ENCODE measurements at places on chromosomes 11 and 22.

DNA sequence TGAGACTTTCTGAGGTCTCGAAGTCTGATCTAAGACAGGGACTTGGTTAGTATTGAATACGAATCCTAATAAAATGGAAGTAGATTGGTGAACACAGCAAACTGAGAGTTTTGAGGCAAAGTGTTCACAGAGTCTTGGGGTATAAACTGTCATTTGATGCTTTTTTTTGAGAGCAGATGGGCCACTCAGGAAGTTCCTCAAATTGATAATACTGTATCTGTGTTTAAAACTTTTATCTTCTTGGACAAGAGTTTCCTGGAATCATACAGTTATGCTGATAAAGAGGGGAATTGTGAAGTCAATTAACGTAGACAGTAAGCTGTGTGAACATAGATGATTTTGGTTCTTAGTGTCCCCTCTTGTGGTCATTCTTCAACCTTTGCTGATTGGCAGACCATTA lies 80.0 kb upstream of the CLPB start:
- no peak for DNase-seq

- DNase-seq = no peak
Observed at GRCh38 chr22:32628628-32629572, 154.3 kb downstream of the FBXO7 start.

GRCh38 chr11:9550191-9550628 lies 23.3 kb upstream of the WEE1 start:
- DNase-seq = no peak

DNA sequence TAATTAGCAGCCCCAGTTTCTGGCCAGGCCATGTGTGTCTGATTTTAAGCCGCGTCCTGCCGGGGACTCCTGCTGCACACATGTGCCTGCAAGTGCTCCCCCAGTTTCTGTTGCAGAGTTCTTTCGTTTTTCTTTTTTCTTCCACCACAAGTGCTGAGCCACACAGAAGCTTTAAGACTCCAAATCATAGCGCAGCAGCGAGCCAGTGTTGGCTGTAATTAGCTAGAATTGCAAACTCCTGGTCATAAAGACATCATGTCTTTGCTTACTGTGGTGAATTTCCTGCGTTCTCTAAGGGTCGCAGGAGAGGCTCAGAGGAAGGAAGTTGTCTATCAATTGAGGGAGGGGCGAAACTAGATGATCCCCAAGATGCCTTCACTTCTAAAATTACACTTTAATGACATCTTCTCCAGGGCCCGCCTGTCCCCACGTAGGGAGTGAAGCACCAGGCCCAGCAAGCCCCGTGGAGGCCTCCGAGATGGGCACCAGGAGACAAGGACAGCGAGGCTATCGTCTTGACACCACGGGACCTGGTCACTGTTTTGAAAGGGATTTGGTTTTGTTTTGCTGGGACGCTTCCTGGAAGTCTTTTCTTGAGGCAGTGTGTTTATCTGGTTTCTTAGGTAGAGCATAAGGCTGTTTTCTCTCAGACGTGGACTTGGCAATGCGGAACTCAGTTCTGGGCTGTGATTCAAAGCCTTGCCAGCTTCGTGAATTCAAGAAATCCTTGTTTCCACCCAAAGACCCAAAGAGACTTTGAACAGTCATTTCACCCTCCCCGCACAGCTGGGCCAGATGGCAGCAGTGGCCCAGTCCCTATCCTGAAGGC lies 71.8 kb downstream of the UBASH3B start:
- no peak for DNase-seq

- DNase-seq = no peak
Observed at GRCh38 chr22:47153854-47154525, 391.5 kb downstream of the TBC1D22A start.

GRCh38 chr11:19880088-19880345 lies 167.4 kb downstream of the NAV2 start:
- peak; percentile 53 for DNase-seq

- DNase-seq = no peak
Observed at GRCh38 chr22:50532824-50533796, 3.3 kb upstream of the TYMP start.

DNA sequence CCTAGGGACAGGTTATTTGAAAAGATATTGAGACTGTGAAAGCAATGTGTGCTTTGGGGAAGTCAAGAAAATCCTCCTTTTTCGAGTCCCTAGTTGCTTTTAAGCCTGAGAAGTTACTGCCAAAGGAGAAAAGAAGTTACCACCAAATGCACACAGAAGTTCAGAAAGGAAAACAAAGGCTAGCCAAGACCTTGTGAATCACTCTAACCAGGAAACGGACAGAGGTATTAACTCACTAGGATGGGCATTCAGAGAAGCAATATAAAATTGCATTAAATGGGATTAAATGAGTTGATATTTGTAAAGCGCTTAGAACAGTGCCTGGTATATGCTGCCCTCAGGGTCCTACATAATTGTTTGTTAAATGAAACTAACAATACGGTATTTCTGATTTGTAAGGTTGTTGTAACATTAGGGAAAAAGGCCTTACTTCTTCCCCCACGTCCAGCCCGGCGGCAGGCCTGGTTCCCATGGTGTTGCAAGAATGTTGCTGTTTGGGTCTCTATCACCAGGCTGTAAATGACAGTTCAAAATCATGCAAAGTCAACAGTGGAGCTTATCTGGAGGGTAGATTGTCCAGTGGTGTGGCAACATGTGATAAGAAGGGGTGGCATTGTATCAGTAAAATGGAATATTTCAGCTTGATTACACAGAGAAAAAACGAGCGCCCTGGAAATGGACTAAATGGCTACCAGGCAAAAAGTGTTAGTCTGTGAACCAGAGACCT lies 7.1 kb downstream of the TMA7B start:
- DNase-seq = no peak

GRCh38 chr11:2517016-2517385 lies 72.2 kb downstream of the KCNQ1 start:
- DNase-seq = no peak

- no peak for DNase-seq
Observed at GRCh38 chr11:27786331-27786730, 86.1 kb upstream of the BDNF start.

- DNase-seq = no peak
Observed at GRCh38 chr11:27995083-27995482, 112.9 kb downstream of the KIF18A start.

DNA sequence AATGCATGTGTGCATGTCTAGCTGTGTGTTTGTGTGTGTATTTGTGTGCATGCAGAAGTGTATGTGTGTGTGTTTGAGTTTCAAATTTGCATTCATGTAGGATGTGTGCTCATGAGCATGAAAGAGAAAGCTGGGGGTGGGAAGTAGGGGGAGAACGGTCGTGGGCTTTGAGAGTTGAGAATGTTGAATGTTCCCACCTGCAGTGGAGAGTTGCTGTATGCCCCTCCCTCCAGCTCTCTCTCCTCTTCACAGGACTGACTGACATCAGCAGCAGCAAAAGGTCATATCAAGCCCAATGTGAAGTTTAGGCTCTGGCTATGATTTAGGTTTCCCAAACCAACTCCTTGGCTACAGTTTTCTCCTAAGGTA lies 63.8 kb upstream of the RRAS2 start:
- no peak for DNase-seq

DNA sequence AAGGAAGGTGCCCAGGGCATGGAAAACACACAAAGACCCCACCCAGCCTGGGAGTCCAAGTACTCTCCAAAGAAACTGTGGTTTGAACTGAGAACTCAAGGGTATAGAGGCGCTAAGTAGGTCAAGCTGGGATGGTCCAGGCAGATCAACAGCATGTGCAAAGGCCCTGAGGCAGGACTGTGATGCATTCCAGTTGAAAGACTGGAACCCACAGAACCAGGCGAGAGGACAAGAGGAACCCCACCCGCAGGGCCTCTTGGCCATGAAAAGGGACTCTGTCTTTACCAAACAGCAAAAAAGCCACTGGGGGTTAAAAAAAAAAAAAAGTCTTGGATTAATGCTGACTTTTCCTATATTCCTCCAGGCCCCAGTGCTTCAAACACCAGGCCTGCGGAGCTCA lies 14.3 kb downstream of the CARD10 start:
- no peak for DNase-seq

DNA sequence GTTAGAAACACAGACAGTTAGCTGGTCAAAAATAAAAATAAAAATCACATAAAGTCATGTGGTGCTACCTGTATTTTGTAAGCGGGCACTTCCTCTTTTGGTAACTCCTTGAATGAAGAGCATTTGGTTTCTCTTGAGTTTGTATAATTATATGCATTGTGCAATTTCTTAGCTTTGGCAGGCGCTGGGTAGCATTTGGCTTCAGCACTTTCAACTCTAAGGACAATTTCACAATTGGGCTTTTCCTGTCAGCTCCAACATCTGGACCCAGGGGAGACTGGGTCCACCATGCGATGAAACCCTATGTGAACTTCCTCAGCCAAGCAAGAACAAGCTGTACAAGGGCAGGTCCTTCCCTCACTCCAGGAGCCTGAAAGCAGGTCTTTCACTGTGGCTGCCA lies 169.1 kb downstream of the RRAS2 start:
- no peak for DNase-seq

- DNase-seq = no peak
Observed at GRCh38 chr11:101327908-101328307, 198.3 kb upstream of the PGR start.

GRCh38 chr11:46920755-46921154 lies 2.4 kb upstream of the LRP4 start:
- no peak for DNase-seq

DNA sequence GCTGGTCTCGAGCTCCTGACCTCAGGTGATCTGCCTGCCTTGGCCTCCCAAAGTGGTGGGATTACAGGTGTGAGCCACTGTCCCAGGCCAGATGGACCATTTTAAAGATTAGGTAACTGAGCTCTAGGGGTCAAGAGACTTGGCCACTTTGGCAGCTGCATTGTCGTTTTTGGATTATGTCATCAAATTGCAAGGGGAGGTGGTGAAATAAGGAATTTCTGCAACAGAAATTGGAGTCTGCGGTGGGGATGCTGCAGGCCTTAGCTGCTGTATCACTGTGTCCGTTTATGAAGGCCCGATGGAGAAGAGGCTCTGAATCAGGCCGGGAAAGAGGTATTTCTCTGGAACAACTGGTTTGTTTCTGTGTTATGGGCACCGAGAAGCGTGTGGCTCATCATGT lies 34.6 kb downstream of the PTPRJ start:
- DNase-seq = no peak

DNA sequence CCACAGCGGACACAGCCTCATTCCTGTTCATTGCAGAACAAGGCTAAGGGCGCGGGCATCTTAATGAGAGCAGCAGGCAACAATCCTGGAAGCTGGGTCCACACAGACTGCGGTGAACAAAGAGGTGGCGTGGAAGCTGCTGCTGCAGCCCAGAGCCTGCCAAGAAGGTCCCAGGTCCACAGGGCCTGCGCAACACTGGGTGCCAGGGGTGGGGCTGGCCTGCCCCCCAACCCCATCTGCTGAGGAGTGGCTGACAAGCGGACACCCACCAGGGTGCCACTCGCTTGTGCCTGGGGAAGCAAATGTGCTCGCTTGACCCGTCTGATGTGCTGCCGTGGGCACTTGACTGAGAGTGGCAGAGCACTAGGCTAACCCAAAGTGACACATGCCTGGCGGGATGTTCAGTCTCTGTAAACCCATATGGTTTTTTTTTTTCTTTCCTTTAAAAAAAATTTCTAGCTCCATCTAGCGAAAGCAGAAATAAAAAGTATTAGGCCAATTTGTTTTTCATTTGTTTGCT lies 83.2 kb upstream of the PITPNB start:
- DNase-seq = no peak

DNA sequence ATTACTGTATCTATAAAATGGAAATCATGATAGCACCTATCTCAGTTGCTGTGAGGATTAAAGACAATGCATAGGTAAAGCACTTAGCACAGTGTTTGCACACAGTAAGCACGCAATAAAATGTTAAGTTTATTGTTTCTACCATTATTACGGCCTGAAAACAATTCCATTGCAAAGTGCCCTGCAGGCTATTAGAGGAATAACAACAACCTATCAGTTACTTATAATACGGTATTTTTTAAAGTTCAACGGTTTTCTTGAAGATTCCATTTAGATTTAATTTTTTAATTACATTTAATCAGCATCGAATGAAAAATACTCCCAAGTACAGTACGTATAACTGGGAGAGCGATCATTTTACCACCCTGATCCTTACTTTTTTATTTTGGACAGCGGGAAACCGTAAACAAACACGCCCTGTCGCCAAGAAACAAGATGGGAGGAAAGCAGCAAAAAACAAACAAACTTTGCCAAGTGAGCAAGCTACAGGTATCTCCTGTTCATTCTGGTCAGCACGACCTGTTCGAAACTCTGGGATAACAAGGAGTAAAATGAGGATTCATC lies 893 bp downstream of the SLC36A4 start:
- no peak for DNase-seq

- DNase-seq = no peak
Observed at GRCh38 chr11:46392421-46393230, 1.1 kb upstream of the CHRM4 start.

DNA sequence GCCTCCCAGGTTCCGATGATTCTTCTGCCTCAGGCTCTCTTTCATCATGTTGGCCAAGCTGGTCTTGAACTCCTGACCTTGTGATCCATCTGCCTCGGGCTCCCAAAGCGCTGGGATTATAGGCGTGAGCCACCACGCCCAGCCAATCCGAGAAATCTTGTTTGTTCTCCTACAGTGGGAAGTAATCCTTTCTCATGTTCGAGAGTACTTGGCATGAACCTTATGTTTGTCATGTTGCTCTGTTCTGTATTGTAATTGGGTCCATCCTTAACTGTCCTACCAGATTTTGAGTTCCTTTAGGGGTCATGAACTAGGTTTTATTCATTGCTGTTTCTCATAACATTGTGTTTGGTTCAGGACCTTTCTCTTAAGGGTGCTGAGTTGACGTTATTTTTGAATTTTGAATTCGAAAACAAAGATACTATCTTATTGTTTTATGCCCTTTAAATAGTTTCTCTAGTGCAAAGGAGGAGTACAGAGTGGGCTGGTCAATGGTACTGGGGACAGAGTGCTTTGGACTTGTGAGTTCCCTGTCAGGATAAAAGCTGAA lies 113.4 kb upstream of the RRM1 start:
- no peak for DNase-seq

GRCh38 chr22:47286590-47286989 lies 524.1 kb downstream of the TBC1D22A start:
- DNase-seq = no peak

- no peak for DNase-seq
Observed at GRCh38 chr11:118608360-118609227, 1.2 kb downstream of the PHLDB1 start.

GRCh38 chr22:33922349-33922681 lies 2.0 kb upstream of the LARGE1 start:
- no peak for DNase-seq

- DNase-seq = no peak
Observed at GRCh38 chr11:78946945-78947902, 372.6 kb upstream of the NARS2 start.

GRCh38 chr11:72179049-72179803 lies 12.7 kb upstream of the FOLR1 start:
- DNase-seq = no peak

GRCh38 chr11:346529-346928 lies 22.8 kb upstream of the B4GALNT4 start:
- no peak for DNase-seq

- DNase-seq = no peak
Observed at GRCh38 chr22:37805810-37806277, 1.9 kb upstream of the GCAT start.
